ENCODE measurements at places on chromosomes 4 and X.

DNA sequence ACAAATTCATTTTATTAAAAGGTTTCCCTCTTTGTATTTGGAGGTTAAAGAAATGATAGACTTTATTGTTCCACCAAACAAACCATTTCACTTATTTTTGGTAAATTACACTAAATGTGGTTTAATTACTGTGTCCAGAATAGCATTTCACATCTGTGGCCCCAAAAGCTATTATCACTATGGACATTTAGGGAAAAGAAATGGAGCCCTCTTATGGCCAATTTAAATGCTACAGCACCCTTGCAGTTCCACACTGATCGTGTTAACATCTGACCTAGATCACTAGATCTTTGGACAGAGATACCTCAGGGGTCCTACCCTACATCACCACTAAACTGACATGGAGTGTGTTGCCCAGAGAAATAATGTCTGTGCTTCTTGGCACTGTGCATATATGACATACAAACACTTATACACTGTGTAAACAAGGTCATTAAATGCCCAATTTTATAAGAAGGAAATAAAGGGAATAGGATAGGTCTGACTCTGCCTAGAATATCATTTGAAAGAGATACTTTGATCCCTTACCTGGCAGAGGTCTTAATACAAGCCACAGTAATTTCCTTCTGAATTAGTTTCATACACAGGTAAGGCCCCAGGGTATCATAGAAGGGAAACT lies 163.9 kb downstream of the KDR start:
- no peak for DNase-seq

DNA sequence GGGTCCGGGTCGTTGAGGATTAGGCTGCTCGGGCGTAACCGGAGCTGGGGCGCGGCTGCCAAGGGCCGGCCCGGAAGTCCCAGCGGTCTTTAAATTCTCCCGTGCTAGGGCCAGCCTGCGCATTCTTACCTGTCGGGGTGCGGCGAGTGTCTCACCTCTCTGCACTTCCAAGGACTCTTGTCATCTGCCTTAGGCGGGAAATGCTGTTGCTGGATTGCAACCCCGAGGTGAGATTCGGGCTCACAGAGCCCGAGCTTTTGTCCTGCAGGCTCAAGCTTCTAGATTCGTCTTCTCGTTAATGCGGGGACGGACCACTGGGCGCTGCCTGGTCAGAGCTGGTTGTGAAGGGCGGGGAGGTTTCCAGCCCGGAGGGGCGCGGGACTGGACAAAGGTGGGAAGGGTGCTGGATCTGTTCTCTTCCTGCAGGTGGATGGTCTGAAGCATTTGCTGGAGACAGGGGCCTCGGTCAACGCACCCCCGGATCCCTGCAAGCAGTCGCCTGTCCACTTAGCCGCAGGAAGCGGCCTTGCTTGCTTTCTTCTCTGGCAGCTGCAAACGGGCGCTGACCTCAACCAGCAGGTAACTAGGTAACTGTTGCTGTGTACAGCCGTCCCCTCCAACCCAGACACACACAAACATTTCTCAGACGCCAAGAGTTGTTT lies at the start of gene ANKRD37:
Gene ANKRD37 (plus strand): TSS at position 118 of the 662 bp plus-strand sequence. CDS start 83 bp downstream, at position 201.
- no peak for DNase-seq

GRCh38 chrX:39536211-39536610 lies 561.5 kb downstream of the BCOR start:
- no peak for DNase-seq

- no peak for DNase-seq
Observed at GRCh38 chr4:19879330-19879729, 372.4 kb upstream of the SLIT2 start.
